Aorta (tissue), 5 donors: ENCODE measurements at places on chromosomes 16 and 17. TPM values are rescaled to one million over a fixed set of nuclear protein-coding genes. Genes with fewer than 3 reads are reported as not detected.

KRT40 gene
- total RNA-seq = not detected

ZC3H7A gene
- 86.2 TPM for total RNA-seq

GRCh38 chr17:68035131-68035522, 408 bp upstream of the KPNA2 start:
- DNase-seq = peak; percentile 97

HES7 gene
- total RNA-seq = 0.19 TPM

GRCh38 chr17:82947051-82947991, 107.5 kb upstream of the ZNF750 start:
- DNase-seq = peak; percentile 60
